ENCODE measurements at places on chromosomes 6 and 20. TPM values are rescaled to one million over a fixed set of nuclear protein-coding genes. Genes with fewer than 3 reads are reported as not detected.

SDC4 gene
- total RNA-seq = 129 TPM

NMBR gene
- 0.11 TPM for total RNA-seq

RBBP8NL gene
- not detected for total RNA-seq

TNFRSF21 gene
- total RNA-seq = 3.5 TPM

CDH26 gene
- total RNA-seq = 0.12 TPM

PLG gene
- not detected for total RNA-seq

SENP6 gene
- 88.5 TPM for total RNA-seq

BFSP1 gene
- 1.5 TPM for total RNA-seq

DEFB124 gene
- total RNA-seq = not detected

REM1 gene
- not detected for total RNA-seq

PPT2 gene
- 14.6 TPM for total RNA-seq

SLC26A8 gene
- total RNA-seq = not detected

RNF144B gene
- 0.62 TPM for total RNA-seq

PREX1 gene
- 21.4 TPM for total RNA-seq

SUN5 gene
- not detected for total RNA-seq

PAK5 gene
- total RNA-seq = not detected

SPATA25 gene
- 1.5 TPM for total RNA-seq

PTK6 gene
- total RNA-seq = 0.11 TPM

EPPIN gene
- total RNA-seq = not detected

SPATA2 gene
- total RNA-seq = 1.2 TPM

IRF4 gene
- total RNA-seq = under 0.01 TPM

DAAM2 gene
- 6.5 TPM for total RNA-seq

Measured in uterine smooth muscle cell (primary cell).